ENCODE measurements at places on chromosomes 12 and 14.

DNA sequence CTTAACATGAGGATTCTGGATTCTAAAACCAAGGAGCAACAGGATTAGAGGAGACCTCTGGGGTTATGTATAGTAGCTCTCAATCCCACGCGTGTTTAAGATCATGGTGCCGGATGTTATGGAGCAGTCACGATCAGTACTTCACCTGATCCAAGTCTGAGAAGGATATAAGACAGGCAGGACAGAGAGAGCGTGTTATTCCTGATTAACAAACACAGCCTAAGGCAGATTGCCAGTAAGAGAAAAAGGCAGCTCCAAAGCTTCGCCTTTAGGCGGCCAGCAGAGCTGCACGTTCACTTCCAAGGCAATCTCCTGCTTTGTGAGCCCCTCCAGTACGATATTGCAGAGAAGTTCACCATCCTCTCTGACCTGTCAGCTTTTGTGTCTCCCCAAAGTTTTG is 5.5 kb downstream of the SETD3 start:
- DNase-seq: no peak

DNA sequence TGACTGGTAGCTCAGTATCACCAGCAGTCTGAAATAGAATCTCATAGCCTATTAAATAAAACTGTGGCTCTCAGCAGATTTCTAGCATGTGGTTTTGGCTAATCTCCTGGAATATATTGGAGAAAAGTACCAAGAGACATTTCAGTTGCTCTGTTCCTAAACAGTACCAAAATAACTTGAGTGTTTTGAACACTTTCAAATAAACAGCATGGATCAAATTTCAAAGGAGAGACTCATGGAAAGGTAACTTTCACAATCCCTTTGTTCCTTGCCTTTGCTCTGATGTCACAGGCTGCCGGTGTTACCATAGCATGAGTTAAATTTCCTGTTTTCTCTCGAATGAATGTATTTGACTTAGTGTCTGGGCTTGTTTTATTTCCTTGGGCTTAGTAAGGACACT is 3.4 kb downstream of the ARG2 start:
- no peak for DNase-seq

- DNase-seq: no peak
Measured at GRCh38 chr12:81369175-81369574, 291.3 kb downstream of the ACSS3 start.

GRCh38 chr12:27324530-27324929 is 8.1 kb upstream of the BMAL2 start:
- DNase-seq: no peak
